Cardiac septum (tissue), 1 donor: ENCODE measurements at places on chromosomes 3 and 15. TPM values are rescaled to one million over a fixed set of nuclear protein-coding genes. Genes with fewer than 3 reads are reported as not detected.
A peak's percentile ranks its signal among the peaks of the same experiment; 100 is the strongest.

DNA sequence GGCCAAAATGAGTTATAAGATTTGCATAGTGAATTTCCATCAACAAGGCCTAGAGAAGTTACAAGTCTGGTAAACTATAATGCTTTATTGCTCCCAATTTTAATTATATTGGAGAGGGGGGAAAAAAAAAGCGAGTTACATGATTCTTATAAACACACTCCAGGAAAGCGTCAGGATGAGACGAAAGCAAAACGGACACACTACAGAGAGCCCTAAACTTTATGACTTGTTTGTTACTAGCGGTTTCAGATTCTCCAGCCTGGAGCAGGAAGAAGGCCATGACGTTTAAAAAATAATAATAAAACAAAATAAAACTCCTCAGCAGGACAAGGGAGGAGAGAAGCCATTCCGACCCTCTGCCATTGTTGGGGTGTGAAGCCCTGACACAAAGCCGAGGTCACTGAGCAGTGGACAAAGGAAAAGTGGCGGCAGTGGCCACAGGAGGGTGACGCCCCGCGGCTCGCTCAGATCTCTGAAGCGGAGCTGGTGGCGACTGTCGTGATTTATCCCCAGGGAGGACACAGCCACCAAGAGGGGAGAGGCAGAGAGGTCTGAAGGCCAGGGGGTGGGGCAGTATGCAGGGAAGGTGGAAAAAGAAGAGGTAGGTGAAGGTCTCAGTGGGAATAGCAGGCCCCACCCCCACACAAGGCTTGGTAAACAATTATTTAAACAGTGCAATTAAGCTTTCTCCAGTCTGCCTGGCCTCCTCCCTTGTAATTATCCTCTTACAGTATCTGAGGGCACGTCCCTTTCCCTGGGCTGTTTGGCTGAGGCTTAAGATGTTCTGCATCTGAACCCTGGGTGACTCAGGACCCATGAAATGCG is 45.3 kb downstream of the ADAMTS9 start:
- DNase-seq: no peak

DNA sequence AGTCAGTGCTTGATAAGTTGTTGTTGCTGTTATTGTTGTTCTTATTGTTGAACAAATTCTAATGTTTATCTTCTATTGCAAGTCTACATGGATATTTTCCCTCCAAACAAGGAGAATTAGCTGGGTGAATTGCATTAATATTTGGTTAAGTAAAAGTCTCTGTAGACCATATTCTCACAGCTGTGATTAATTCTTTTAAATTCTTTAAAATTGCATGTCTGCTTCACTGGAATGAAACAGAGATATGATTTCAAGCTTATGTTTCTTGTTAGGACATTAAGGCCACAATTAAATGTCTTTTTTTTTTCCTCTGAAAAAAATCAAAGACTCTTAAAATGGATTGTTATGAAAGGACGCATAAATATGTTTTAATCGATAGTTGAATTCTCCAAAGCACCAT is 153.4 kb downstream of the EBLN2 start:
- DNase-seq: no peak

GRCh38 chr3:188026191-188026968 is 127.6 kb upstream of the LPP start:
- DNase-seq: no peak

DNA sequence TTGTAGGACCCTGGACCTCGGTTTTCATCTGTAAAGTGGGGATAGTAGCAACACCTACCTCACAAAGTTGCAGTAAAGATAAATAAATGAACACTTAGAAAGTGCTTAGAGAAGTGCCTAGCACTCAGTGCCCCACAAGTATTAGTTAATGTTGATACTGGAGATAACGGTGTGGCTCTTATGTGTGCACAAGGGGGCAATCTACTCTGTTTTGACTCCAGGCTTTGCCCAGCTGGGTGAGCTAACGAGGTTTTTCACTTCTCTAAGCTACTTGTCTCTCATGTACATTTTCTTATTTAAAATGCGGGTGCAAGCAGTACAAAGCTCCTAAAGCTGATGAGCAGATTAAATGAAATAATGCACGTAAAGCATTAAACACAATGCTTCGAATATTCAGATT is 193.5 kb upstream of the ICE2 start:
- no peak for DNase-seq

DNA sequence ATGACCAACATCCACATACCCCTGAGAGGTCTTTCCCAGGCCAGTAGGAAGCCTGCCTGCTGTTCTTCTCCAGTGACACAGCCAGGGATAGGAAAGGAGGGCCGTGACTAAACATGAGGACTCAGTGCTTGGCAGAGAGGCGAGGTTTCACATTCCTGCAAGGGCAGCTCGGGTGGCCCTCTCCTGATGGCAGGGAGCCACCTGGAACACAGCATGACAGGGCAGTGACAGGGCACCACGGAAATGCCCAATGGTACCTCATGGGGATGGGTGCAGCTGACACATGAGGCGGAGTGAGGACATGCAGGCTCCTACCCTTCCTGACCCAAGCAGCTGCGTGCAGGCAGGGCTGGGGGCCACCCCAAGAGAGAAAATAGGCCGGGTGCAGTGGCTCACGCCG is 7.4 kb upstream of the TGM5 start:
- DNase-seq: peak; percentile 87

Gene APBA2
- 0.57 TPM for total RNA-seq

Gene IGSF11
- 1.8 TPM for total RNA-seq
